ENCODE measurements at places on chromosomes 11 and 22.
A peak's percentile ranks its signal among the peaks of the same experiment; 100 is the strongest.

GRCh38 chr11:93732237-93732892, 8.9 kb downstream of the TAF1D start:
- no peak for DNase-seq

DNA sequence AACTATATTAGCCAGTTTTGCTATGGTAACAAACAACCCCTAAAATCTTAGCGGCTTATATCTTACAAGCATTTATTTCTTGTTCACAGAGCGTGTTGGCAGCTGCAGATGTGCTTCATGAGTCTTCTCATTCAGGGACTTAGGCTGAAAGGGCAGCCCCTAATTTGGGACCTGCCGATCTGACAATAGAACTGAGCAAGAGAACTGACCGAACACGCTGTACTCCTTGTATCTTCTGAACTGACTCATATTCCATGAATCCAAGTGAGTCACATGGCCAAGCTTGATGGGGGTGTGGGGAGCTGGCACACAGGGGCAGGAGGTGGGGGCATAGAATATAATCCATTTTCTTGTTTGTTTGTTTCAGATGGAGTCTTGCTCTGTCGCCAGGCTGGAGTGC, 481.7 kb upstream of the CADM1 start:
- DNase-seq: peak; percentile 13

- DNase-seq: peak; percentile 88
These were observed 34.0 kb upstream of the TRPC6 start for GRCh38 chr11:101617735-101618332.

- no peak for DNase-seq
These were observed 648.5 kb downstream of the BRD1 start for GRCh38 chr22:49179175-49179574.

- no peak for DNase-seq
These were observed 52.0 kb upstream of the TOP3B start for GRCh38 chr22:22034469-22035132.

DNA sequence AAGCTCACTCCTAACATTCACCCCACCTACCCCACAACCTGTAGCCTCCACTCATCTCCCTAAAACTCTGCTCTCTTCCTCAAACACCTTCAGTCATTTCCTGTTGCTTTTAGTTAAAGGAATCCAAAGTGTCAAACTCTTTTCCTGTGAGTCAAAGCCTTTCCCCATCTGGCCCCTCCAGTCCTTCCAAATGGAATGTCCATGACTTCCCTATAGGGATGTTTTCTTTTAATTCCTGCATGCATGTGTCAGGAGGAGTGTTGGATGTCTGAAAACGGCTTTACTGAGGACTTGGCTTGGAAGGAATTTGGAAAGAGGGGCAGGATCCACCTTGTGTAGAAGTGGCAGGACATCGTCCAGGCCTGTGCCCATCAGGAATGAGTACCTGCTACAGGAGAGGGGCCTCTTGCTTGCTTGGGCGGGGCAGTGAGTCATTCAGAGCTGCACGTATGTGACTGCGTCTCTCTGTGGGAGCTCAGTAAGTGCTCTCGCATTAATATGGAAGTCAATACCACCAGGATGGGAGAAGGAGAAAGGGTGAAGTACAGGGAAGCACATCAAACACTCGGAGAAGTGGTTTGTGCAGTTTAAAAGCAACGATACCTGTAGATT, 491.9 kb downstream of the OPCML start:
- peak; percentile 87 for DNase-seq

GRCh38 chr11:41456269-41456668, 3.2 kb downstream of the LRRC4C start:
- no peak for DNase-seq

Measured in kidney tubule cell (primary cell).